ENCODE measurements at places on chromosomes 3 and 15. TPM values are rescaled to one million over a fixed set of nuclear protein-coding genes. Genes with fewer than 3 reads are reported as not detected.

The PRRT3 gene
- total RNA-seq: 3.3 TPM

The WNT5A gene
- total RNA-seq: 84.9 TPM

The JAGN1 gene
- total RNA-seq: 24.0 TPM

The ADGRG7 gene
- total RNA-seq: not detected

The ADIPOQ gene
- 2.5 TPM for total RNA-seq

The UCN2 gene
- total RNA-seq: 0.29 TPM

The RAB27A gene
- 14.8 TPM for total RNA-seq

The XIRP1 gene
- 10.2 TPM for total RNA-seq

The CLDND1 gene
- 80.9 TPM for total RNA-seq

The CCR1 gene
- total RNA-seq: 4.3 TPM

The MAGEL2 gene
- total RNA-seq: 5.4 TPM

The XCR1 gene
- 0.35 TPM for total RNA-seq

The LRTM1 gene
- 16.1 TPM for total RNA-seq

The COL6A5 gene
- total RNA-seq: 0.06 TPM

The CLDN18 gene
- 0.29 TPM for total RNA-seq

The TKT gene
- total RNA-seq: 194 TPM

The PEX5L gene
- total RNA-seq: 0.76 TPM

The NTRK3 gene
- 27.2 TPM for total RNA-seq

The ARGFX gene
- total RNA-seq: not detected

The CCDC50 gene
- 64.0 TPM for total RNA-seq

The GP5 gene
- 1.6 TPM for total RNA-seq

The P3H2 gene
- total RNA-seq: 73.9 TPM

The CAV3 gene
- 42.2 TPM for total RNA-seq

The SI gene
- under 0.01 TPM for total RNA-seq

The LMOD3 gene
- total RNA-seq: 9.8 TPM

The KBTBD13 gene
- total RNA-seq: 1.2 TPM

The ACSBG1 gene
- total RNA-seq: 1.4 TPM

The IGSF11 gene
- total RNA-seq: 4.8 TPM

The GOLGA6L10 gene
- 7.0 TPM for total RNA-seq

The SNX33 gene
- 12.4 TPM for total RNA-seq

The TMEM207 gene
- total RNA-seq: 12.2 TPM

The PLA2G4D gene
- not detected for total RNA-seq

The LDHAL6B gene
- not detected for total RNA-seq

The TMEM212 gene
- total RNA-seq: not detected
